NCI-H2171 treated with DMSO at 0.1 percent for 48 hours (cell line): ENCODE measurements at places on chromosomes 16 and 17.
A peak's percentile ranks its signal among the peaks of the same experiment; 100 is the strongest.

GRCh38 chr16:88691924-88692560 is 5.7 kb upstream of the SNAI3 start:
- DNase-seq: no peak

DNA sequence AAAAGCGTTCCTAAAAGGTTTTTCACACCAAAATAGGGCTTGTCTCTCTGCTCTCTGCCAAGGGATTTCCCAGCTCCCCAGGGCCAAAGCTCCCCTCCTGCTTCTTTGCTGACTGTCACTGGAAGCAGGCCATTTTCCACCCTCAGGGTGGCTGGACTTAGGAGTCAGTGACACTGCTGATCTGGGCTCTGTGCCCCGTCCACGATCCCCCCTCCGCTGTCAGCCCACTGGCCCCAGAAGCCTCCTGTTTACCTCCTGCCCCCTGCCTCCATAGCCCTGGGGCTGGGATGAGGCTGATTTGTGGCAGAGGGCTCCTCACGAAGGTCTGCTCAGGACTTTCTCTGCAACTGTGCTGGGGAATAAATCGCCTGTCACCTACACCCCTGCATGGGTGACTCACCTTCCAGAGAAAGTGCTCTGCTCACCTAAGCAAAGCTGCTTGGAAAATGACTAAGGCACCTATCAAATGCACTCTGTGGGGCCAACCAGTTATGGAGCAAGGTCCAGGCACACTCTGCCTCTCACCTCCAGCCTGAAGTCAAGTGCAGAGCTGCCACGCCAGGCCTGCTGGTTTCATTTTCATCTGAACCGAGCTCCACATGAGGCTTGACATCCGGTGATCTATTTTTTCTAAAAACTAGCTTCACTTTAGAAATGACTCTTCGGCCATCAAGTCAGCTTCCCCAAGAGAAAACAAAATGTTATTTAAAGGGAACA is 4.9 kb downstream of the MAP3K14 start:
- no peak for DNase-seq

DNA sequence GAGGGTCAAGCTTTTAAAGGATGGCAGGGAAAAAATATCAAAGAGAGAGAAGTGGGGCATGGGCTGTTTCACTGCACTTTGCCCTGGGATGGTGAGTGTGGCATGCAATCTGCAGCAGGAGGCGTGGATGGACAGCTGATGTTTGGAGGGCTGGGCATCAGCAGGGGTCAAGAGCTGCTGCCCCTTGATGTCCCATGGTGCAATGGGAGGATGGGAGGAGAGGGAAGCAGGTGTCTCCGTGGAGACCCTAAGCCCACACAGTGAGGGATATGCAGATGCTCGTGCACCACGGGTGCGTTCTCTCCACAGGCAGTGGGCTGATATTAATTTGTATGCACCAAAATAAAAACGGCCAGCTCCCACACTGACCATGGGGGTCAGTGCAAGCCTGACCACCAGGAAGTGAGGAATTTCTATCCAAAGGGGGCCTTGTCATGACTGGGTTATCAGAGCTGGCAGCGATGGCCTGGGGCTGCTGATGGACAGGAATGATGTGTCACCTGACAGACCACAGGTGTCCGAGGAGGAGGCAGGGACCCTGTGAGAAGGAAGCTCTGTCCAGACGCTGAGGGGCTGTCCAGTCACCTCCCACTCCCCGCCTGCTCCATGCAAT is 183.6 kb downstream of the IRF8 start:
- DNase-seq: no peak

DNA sequence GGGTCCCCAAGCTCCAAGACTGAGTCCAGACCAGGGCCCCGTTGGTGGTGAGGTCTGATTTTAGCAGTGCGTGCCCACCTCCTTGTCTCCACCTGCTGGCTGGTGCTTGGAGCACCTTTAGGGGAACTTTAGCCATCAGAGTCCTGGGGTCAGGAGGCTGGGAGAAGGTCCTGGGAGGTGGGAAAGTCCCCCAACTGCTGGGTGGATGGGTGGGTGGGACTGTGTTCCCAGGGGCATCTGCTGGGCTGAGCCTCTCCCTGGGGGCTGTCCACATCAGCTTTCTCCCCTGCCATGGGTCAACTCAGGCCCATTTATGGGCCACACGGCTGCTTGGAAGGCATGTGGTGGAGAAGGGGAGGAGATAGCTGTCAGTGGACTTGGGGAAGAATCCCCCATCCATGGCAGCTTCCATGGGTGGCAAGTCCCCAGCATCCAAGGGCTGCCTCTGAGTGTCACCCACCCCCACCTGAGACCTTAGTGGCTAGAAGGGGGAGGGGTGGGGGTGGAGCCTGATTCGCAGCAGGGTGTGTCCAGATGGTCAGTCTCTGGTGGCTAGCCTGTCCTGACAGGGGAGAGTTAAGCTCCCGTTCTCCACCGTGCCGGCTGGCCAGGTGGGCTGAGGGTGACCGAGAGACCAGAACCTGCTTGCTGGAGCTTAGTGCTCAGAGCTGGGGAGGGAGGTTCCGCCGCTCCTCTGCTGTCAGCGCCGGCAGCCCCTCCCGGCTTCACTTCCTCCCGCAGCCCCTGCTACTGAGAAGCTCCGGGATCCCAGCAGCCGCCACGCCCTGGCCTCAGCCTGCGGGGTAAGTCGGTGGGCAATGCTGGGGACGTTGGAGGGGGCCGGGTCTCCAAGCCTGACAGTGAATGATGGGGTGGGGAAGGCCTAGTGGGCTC is at the start of gene TRPV2:
Gene TRPV2 (plus strand): TSS at position 541 of the 894 bp plus-strand sequence. CDS start 2,098 bp downstream, outside the sequence.
- DNase-seq: no peak

DNA sequence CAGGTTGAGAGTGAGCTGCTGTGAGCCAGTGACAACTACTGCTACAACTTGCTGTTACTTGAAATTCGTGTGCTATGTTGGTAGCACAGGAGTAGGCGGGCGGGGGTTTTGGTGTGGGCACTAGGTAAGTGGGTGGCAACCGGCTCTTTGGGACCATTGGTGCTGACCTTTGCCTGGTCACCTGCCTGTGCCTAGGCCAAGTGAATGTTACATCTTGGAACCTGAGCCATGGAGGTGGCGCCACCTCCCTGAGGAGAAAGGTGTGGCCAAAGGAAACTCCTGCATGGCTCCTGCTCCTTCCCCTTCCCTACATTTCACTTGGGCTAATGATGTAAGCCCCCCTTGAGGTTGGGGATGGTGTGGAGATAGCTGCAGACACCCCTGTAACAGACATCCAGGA is 25.4 kb upstream of the ARHGAP23 start:
- no peak for DNase-seq

DNA sequence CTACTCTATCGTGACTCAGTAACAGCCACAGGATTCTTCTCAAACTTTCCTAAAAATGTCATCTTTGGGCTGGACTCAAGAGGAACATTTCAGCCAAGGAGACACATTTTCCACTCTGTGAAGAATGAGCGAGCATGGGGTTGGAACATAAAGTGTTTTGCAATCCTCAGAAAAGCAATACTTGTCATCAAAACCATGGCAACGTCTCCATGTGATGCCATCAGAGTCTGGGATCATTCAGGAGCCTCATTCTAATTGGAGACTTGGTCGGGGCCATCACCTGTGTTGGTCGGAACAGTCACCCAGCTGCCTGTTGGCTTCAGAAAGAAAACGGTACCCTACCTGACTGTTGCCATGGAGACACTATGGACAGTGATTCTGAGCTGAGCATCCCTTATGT is 25.5 kb downstream of the MYOCD start:
- DNase-seq: no peak

DNA sequence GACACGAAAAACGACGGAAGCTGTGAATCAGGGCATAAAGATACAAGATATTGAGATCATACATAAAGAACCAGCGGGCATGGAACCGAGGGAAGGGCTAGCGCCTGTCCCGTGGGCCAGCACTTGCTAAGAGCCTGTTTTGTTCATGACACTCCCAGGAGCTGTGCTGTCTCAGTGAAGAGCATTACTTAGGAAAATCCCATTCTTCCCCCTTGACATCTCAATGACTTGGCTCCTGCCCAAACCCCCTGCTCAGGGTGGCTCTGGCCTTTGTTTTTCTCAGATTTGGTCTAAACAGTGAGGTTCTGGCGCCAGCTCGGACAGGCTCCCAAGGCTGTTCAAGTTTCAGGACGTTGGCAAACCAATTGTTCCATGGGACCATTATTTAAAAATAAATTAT is 79.1 kb upstream of the SEC14L1 start:
- no peak for DNase-seq

- no peak for DNase-seq
Observed at GRCh38 chr17:31007695-31008373, 37.0 kb downstream of the RNF135 start.

- no peak for DNase-seq
Observed at GRCh38 chr17:14067347-14067746, 2.0 kb upstream of the COX10 start.

DNA sequence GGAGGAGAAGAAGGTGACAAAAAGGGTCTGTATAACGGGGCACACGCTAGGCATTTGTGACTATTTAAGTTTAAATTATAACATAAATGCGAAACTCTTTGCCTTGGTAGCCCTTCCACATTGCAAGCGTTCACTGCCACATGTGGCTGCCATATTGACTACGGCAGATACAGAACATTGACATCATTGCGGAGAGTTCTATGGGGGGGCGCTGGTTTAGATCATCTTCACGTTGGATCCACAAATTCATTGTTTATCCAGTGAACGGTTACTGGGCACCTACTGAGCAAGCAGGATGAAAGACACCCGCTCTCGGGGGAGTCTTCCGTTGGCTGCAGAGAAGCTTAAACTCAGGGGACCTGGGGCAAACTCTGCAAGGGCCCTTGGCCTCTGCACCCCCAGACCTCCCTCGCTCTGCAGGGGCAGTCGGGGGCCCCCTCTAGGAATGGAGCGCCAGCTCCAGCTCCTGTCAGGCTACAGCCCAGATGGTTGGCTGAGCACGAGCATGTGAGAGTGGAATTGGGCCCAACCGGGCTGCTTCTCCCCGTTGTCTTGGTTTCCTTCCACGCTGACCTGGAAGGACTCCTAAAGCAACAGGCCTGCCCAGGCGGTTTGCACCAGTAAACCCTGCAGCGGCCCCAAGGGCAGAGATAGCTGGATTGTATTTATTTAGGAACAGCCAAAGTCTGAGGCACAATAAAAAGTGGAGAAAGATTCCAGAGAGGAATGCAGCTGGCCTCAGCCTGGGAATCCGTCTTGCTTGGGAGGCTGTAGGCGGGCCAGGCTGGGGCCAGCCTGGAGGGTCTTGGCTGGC is 172.2 kb downstream of the SEC14L1 start:
- no peak for DNase-seq

GRCh38 chr17:2897605-2898004 is 101.4 kb downstream of the RAP1GAP2 start:
- DNase-seq: peak; percentile 57

GRCh38 chr16:78551487-78552085 is 452.1 kb downstream of the WWOX start:
- peak; percentile 92 for DNase-seq

- no peak for DNase-seq
Observed at GRCh38 chr16:25109643-25110042, 1.9 kb upstream of the LCMT1 start.

DNA sequence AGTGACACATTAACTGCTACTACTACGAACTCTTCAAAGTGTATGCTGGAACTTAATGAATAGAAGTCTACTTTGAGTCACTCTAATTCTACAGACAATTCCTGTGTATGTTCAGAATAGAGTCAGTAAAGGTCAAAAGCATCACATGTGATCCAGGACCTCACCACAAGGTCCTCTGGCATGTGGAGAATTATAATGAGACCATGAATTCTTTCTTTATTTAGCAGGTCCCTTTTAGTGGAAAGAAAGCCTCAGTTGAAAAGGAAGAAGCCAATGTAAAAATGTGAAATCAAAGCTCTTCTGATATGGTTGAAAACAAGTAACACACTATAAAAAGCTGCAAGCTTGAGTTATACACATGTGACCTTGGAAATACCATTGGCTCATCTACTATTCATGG is 1612.1 kb upstream of the GOT2 start:
- DNase-seq: no peak

DNA sequence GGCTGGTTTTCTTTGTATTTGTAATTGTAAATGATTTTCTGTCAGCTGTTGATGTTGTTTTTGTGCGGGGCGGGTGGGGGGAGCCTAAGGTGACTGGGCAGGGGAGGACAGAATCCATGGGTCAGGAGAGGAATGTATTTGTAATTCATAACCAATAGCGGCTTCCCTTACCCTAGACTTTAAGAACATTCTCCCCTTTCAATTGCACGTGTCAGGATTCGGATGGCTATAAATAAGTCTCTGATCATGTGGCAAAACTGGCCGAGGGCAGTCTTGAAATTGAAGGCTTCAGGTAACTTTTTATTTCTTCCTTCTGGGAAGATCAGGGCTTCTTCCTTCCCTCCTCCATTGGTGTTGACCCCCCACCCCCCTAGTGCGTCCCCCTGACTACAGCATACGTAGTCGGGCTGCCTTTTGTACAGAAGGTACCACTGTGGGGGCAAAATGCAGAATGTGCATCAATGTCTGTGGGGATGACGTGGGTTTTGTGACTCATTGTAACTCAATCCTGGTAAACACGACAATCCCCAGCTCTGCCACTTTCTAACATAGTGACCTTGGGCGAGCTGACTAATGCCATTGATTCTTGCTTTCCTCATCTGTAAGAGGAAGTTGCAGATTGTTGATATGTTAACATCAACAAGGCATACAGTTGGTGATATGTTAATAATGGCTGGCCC is 16.2 kb downstream of the MARCHF10 start:
- DNase-seq: no peak

GRCh38 chr17:38512473-38513058 is 84.3 kb downstream of the ARHGAP23 start:
- no peak for DNase-seq

GRCh38 chr17:64655704-64656103 is 6.4 kb downstream of the SMURF2 start:
- no peak for DNase-seq

- DNase-seq: peak; percentile 39
Observed at GRCh38 chr16:64434526-64435069, 687.3 kb downstream of the CDH11 start.

DNA sequence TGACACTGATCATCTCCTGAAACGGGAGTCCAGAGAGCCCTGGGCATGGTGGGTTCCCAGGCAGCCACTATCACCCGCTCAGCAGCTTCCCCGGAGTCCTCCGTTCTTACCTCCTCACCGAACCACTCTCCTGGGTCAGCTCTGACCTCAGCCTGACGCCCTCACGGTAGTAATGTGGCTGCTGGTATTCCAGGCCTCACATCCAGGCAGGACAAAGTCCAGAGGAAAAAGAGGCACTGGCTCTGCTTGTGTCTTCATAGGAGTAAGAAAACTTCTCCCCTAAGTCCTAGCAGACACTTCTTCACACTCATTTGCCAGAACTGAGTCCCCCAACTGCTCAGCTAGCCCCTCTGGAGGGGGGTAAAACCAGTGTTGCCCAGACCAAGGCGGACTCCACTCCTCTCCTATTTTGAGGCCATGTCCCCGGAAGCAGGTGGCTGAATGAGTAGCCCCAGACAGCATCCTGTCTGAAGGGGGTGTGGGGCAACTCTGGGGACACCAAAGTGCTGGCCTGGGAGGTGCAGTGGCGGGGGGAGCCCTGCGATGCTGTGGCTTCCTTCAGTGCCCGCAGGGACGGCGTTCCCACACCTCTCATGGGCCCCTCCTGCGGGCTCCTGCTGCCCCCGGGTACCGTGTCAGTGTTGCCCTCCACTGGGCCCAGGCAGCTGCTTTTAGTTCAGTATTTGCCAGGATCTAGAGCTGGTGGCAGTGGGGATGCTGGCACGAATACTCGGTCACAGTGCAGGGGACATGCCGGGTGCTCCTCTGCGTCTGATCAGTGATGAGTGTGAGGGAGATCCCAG is 5.4 kb downstream of the FSCN2 start:
- no peak for DNase-seq
